ENCODE measurements at places on chromosomes 5 and 9.

DNA sequence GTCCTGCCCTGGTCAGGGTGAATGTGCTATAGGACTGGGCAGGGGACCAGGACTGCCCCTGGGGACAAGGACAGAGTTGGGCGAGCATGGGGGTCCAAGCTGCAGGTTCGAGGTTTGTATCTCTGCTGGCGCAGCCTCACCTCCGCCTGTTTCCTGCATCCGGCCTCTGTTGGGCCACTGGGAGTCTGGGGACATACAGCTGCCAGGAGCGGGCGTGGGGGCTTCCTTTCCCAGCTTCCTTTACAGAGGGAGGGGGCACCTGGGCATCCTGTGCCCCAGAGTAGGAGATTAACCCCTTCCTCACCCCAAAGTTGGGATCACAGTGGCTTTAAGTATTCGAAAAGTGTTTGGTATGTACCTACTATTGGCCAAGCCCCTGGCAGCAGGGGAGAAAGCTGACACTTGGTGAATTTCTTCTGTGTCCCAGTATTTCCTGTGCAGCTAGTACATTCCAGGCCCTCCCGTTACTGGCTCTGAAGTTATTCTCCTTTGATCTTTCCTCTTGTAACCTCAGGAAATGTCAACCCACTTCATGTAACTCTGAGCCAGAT is 19.0 kb downstream of the OLFML2A start:
- no peak for DNase-seq

DNA sequence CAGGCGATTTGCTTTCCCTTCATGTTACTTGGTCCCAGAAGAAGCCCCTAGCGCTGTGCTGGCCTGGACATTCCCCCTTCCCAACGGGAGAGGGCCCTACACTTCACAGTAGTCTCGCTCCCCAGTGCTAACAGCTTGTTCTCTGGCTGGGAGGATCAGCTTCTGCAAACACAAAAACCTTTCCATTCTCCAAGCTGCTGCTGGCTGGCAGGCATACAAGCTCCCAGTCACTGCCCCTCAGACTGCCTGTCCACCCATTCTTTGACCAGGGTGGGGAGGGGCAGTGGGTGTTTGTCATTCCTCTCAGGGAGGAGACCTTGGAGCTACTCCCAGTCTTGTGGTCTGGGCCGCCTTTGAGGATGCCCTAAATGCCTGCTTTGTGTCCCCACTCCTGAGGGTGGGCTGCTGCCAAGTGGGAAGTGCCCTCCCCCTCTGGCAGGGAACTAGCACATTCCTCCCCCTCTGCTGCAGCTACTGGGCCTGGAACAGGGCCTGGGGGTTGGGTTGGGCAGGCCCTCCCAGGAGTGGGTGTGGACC is 20.8 kb downstream of the ENHO start:
- no peak for DNase-seq

GRCh38 chr5:15612915-15613635 is 113.1 kb downstream of the FBXL7 start:
- DNase-seq = no peak

DNA sequence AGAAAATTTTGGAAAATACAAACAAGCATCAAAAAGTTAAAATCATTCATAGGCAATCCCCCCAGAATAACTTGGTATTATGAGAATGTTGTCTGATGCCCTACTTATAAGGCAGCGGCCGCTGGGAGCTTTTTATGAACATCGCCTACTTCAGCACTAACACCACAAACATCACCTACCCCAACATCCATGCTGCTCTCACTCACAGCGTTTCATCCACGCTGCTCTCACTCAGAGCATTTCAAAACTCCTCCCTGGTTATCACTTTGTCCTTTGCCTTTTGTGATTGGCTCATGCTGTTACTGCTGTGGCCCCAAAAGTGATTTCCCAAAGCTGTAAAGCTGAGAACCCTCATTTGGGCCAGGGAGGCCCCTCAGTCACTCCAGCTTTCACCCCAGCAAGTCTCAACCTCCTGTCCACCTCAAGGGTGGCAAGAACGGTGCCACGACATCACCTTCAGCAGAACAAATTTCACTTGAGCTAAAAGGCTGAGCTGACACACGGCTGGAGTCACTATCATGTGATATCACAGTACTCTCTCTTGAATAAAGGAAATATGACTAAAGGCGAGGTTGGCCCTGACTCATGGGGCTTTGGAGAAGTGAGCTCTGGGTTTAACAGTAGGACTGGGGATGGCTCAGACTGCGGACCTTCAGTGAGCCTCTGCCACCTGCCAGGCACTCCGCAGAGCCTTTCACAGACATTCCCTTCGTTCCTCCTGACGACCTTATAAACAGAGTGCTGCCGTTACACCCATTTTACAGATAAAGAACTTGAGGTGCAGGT is 25.2 kb downstream of the SHC3 start:
- no peak for DNase-seq

- DNase-seq = no peak
Measured at GRCh38 chr5:6803981-6804550, 90.8 kb downstream of the TENT4A start.

DNA sequence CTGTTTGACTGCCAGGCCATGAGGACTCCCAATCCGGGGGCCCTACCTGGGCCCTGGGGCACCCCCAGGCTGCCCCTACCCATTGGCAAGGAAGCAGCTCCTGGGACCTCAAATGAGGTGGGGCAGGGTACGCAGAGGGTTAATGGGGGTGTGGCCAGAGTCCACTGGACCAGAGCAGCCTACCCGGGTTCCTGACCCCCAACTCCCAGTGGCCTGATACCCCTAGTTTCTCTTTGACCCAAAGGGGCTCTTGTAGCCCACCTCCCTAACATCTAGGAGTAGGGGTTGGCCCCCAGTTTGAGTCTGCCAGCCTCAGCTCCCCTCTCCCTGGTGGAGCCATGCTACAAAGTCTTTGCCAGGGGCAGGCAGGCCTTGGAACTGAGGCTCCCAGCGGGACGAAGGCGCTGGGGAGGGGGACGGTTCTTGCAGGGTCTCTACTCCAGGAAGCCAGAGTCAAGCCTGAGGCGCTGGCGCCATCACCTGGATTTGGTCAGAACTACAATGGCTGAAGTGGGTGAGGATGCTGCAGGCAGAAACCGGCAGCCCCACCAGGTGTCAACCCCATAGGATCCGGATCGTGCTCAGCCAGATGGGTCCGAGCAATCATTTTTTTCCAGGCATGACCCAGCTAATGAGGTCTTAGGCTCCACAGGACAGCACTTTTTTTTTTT is 8.4 kb upstream of the CERCAM start:
- no peak for DNase-seq

GRCh38 chr5:149054416-149054815 is 8.4 kb downstream of the SH3TC2 start:
- no peak for DNase-seq

- no peak for DNase-seq
Measured at GRCh38 chr9:129410226-129410625, 210.7 kb downstream of the C9orf50 start.

DNA sequence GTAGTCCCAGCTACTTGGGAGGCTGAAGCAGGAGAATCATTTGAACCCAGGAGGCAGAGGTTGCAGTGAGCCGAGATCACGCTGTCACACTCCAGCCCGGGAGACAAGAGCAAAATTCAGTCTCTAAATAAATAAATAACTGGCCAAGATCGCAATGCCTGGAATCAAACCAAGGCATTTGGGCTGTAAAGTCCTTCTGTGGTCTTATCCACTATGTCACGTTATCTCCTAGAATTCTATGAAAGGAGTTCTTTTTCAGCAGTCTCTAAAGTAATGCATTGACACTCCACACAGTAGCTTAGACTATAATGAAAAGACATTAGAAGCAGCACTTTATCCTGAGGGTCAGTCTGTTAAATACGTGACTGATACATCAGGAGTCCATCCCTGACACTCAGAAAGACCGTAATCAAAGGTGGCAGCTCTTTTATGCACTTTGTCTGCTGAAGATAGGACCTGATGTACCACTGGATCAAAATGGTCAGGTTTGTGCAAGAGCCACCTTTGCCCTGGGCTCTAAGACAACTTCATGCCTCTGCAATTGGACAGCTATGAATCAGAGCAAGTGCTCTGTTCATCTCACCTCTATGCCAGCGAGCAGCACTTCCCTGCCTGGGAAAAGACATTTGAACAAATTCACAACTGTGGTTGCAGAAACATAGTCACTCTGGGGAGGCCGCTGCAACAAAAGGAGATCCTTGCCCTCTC is 31.7 kb upstream of the GNA14 start:
- DNase-seq = no peak

DNA sequence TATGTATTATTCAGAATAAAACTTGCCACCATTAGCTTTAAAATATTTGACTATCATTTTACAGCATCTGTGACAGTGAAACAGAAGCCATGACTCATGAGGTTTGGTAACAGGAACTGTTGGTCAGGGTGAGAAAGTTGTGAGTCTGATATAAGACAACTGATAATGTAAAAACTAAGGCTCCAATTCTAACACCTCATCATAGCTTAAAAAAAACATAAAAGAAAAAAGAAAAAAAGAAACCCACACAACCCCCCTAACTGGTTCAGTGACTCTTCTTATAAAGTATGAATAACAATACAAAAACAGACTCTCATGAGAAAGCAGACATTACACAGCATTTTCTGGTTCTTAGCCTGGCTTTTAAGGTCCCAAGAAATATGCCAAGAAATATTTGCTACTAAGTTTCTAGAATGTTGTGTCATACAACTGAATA is 85.8 kb downstream of the MRPS27 start:
- DNase-seq = no peak

DNA sequence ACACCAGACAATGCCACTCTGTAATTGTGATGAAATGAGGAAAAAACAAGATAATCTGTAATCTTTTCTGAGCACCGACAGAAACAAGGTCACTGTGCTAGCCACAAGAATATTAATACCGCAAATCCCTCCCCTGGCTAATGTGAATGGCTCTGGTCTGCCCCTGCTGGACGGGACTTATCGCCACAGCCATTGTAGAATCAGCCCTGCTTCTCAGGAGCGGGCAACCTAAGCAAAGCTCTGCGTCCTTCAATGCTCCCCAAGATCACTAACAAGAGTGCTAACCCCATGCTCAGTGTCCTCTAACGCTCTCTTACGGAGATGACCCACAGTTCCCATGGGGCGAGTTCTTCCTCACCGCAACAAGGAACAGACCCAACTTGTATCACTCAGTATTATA is 42.7 kb downstream of the OR2V1 start:
- no peak for DNase-seq

- no peak for DNase-seq
Measured at GRCh38 chr5:9278921-9279603, 266.8 kb downstream of the SEMA5A start.

DNA sequence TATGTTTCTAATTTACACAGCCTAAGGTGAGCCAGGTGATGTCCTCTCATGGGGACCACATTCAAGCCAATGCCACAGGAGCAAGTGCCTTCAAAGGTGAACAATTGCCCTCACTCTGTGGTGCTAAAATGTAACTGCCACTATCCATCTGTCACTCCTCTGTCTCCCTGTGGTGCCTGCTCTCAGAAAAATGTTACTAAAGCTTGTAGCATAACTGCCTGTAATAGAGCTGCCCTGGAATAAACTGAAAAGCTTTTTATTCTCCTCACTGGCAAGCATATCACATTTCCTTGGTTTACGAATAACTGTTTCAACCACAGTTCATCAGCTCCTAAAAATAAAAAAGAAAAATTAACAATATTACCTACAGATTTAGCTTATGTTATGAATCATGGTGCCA is 142.4 kb downstream of the ST8SIA4 start:
- DNase-seq = no peak

- no peak for DNase-seq
Measured at GRCh38 chr5:159855476-159856191, 60.6 kb upstream of the ADRA1B start.

GRCh38 chr9:104091708-104092107 is 2.4 kb upstream of the SMC2 start:
- no peak for DNase-seq

- DNase-seq = no peak
Measured at GRCh38 chr9:3879315-3879714, 353.5 kb upstream of the RFX3 start.

DNA sequence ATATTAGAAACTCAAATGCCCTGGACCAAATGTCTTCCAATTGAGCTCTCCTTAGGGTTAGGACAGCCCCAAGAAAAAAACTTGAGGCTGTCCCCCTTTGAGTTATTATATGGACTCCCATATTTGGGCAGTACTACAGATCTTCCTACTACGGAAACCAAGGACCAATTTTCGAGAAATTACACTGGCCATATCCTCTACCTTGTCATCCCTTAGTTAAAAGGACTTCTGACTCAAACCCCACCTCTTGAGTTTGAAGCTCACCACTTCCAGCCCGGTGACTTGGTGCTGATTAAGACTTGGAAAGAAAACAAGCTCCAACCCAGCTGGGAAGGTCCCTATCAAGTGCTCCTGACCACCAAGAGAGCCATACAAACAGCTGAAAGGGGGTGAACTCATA is 497.0 kb upstream of the GRAMD2B start:
- no peak for DNase-seq

DNA sequence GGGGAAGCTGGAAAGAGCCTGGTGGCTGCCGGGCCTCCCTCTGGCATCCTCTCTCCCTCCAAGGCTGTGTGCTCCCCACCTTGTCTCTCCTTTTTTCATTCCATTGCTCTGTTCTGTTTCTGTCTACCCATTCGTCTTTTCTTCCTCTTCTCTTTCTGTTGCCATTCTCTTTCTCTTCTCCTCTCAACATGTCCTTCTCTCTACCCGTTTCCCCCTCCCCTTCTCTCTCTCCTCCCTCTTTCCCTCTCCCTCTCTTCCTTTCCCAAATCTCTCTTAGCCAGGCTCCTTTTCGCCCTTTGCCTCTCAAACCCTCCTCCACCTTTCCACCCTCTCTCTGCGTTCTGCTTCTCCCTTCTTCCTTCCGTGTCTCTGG is 19.4 kb upstream of the KCNIP1 start:
- DNase-seq = no peak
